ENCODE measurements at places on chromosomes 7 and 10.

DNA sequence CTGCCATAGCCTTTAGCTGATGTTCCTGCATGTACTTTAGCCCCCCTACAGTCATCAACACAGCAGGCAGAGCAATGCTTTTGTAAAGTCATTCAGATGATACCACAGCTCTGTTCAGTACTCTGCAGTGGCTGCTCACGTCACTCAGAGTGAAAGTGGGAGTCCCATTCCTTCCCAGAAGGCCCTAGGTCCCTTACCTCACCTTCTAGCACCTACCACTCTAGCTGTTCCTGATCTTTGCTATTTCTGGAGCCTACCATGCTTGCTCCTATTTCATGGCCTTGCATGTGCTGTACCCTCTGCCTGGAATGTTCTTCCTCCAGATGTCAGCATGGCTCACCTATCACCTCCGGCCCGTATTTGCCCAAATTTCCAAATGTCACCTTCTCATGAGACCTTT, 94.4 kb upstream of the PRR15 start:
- no peak for DNase-seq

GRCh38 chr7:323410-323809, 33.4 kb downstream of the FOXL3 start:
- no peak for DNase-seq

- DNase-seq: no peak
Measured at GRCh38 chr7:130946114-130946513, 212.1 kb upstream of the KLF14 start.

DNA sequence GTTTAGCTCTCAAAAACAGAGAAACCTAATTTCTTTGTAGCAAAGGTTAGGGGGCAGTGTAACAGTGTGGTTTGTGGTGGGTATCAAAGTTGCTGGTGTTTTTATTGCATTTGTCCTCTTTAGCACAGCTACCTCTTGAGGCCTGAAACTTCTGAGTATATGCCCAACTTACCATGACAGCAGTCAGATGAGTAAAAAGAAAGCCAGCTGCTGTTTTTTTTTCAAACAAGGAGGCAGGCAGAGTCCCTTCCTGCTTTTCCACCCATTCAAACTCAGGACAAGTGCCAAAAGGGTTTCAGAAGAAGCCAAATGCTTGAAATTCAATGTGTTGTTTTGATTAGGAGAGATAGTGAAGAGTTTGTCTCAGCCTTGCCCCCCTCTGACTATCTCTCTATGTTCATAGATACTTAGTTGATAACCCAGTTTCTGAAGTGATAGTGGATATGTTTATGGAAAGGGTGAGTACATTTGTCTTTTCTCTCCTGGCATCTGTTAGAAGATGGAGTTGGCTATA, 23.1 kb downstream of the GBF1 start:
- DNase-seq: no peak

GRCh38 chr7:110317541-110318265, 773.2 kb upstream of the LRRN3 start:
- DNase-seq: no peak

DNA sequence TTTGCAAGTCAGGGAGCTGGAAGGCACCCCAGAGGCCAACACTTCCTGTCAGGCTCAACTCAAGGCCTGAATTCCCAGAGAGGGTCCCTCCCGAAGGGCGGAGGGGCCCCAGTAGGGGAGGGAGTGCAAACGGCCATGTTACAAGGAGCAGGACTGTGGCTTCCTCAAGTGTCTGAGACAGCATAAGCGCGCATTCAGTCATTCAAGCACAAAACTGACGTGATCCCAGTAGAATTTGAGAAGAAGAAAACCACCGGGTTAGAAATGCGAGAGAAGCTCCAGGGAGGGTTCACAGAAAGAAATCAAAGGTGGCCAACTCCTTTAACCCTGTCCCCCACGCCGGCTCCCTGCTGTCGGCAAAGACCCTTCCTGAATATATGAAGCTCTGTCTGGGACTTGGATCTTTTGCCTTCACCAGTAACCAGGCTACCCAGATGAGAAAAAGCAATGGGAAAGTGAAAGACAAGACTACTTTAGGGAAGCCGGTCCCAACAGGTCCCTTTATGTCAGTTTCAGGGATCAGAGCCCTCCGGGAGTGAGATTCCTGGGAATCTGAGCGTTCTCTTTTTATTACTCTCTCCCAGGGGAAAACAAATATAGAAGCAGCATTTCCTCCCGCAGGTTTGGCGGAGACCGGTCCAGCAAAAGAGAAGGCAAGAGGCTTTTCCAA, 1.3 kb downstream of the AFAP1L2 start:
- no peak for DNase-seq

DNA sequence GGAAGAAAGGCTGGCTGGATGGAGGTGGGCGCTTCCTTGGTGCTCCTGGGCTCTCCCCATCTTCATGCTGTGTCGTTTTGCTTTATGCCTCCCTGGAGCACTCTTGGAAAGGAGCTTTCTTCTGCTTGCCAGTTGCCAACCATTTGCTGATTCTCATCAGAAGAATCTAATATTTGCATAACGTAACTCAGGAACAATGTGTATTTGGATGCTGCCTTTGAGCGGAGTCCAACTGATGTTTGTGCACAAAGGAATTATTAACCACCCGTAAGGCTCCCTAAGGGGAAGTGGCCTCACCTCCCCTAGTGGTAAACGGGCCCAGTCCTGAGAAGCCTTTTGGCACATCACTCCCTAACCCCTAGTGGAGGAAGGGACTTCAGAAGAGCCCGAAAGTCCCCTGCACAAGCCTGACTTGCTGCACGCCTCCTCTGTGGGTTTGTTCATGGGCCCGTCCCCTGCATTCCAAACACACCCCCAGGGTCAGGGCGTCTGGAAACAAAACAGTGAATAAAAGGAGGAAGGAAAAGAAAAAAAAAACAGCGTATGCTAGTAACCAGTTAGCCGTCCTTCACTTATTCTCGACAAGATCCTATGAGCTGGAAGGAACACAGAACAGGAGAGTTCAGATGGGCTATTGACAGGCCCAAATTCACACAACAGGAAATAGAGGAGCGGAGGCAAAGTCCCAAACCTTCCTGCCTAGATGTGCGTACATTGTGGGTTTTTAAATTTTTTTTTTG, 602.2 kb downstream of the LRMDA start:
- no peak for DNase-seq

DNA sequence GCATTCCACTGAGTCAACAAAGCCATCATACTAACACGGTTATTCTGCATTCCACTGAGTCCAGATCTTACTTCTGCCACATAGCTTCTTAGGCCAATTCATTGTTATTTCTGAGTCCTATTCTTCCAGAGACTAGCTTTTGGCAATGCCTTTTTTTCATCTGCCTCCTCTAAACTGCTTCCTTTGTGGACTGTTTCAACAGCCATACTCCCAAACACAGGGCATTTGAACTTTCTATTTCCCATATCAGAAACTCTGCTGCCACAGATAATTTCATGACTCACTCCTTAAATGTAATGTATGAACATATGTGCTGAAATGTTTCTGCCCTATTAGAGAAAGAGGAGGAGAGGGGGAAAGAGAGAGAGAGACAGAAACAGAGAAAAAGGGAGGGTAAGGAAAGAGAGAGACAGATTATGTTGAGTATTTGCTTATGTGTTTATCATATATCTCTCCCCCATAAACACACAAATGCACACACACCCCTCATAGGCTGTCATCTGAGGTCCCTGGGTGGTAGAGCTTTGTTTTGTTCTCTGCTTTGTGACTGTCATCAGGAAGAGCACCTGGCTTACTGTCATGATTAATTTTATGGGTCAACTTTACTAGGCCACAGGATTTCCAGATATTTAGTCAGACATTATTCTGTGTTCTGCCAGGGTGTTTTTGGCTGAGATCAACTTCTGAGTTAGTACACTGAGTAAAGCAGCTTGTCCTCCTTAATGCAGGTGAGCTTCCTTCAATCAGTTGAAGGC, 308.0 kb upstream of the KCND2 start:
- peak; percentile 44 for DNase-seq

GRCh38 chr7:31873816-31874597, 187.0 kb downstream of the PPP1R17 start:
- DNase-seq: no peak

GRCh38 chr10:11846542-11846941, 23.4 kb downstream of the PROSER2 start:
- DNase-seq: no peak

DNA sequence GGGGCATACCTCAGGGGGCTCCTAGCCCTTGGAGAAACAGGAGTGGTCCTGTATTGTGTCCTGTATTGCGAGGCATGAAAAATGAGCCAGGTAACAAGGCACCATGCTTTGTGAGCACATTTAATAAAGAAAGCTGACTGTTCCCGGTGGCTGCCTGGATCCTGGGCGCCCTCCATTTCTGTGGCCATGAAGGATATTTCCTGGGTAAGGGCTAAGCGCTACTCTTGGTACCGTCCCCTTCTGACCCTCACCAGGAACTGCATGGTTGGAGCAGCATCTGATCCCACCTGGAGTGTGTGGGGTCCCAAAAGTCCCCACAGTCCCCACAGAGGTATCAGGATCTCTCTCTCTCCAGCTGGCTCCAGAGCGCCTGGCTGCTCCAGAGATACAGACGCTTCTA, 139.5 kb downstream of the MAPK8 start:
- no peak for DNase-seq

- peak; percentile 23 for DNase-seq
Measured at GRCh38 chr7:80729591-80730320, 91.3 kb downstream of the CD36 start.

DNA sequence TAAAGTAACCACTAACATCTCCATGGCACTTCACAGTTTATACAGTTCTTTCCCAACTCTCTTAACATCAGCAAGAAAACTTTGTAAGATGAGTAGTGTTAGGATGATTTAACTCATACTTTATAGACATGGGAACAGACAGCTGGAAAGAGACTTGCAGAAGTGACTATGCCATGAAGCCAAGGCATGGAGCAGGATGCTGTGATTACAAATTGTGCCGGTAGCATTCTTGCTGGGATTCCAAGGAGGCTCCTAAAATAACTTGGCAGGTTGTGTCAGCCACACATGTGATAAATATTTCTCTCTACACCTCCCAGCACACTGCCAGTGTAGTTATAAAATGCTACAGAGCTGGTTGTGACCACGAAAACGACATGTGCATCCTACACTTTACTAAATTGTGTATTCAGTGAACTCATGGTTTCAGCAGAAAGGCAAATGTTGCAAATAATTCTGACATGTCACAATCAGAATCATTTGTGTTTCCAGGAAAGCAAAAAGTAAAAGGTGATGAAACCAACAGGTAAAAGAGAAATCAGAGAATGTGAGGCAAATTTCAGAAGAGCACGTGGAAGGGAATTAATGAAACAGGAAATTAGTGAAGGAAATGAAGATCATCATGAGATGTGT, 5.6 kb upstream of the CYP3A4 start:
- DNase-seq: no peak

- no peak for DNase-seq
Measured at GRCh38 chr10:71939861-71940474, 24.2 kb upstream of the CHST3 start.

- no peak for DNase-seq
Measured at GRCh38 chr7:108460964-108461363, 4.7 kb upstream of the NRCAM start.

- no peak for DNase-seq
Measured at GRCh38 chr10:86970982-86971231, 2.6 kb downstream of the ADIRF start.

GRCh38 chr10:60517805-60518204, 128.1 kb upstream of the ANK3 start:
- no peak for DNase-seq

- no peak for DNase-seq
Measured at GRCh38 chr7:84106291-84106690, 88.3 kb downstream of the SEMA3A start.

DNA sequence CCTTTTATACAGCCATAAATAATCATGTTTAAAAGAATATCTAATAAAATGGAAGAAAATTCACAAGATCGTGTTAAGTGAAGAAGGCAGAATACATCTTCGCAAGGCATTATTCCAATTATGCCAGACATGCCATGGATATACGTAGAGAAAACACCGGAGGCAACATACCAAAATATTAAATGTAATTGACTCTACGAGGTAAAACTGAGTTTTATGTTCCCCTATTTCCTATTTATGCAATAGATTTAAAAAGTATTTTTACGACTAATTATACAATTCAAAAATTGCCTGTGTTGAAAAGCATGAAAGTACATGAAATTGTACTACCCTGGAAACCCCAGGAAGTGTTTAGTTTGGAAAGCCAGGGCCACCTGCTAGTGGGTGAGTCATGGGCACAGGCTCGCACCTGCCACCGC, 936 bp upstream of the REPIN1 start:
- peak; percentile 32 for DNase-seq

DNA sequence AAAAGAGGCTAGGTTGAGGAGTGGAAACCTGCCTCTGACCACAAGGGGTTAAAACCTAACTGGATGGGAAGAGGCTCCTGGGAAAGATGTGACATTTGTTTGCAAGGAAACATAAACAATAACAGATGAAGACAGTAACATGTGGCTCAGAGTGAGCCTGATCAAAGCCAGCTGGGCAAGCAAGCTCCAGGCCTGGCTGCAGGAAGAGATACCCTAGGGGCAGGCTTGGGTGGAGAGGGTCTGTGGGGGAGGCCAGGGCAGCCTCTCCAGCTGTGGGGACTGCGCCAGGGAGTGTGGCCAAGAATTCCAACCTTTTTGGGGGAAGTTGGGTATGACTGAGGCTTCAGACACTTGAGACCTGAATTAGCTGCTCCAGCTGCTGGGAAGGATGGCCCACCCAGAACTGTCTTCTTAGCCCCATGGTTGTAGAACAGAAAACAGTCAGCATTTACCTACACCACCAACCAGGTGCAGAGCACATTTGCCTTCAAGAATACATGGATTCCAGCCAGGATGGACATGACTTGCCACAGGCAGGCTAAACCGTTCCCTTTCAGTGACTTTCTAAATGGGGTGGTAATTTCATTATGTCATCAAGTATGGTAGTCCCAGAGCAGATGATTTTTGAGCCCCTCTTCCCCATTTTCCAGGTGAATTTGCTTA, 10.4 kb upstream of the FAM170B start:
- peak; percentile 62 for DNase-seq

DNA sequence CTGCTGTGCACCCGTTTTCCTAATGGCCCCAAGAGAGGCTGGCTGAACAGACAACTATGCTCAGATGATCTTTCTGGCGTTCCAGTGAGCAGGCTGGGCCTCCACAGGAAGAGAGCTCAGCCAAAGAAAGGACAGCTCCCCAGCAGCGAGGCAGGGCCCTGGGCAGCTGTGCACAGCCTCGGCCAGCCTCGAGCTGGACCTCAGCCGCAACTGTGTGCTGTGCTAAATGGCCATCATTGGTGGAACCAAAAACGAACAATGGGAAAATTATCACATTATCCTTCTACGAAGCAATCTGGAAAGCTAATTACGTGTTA, 97.5 kb downstream of the CTBP2 start:
- DNase-seq: no peak

Measured in RPMI8226 (cell line).